Activated T-helper 2 cell treated with anti-CD3 and anti-CD28 coated beads, Interferon-gamma antibody, Interleukin-2, Interleukin-4, amounts not matched to agents 10 μg/mL and 5 μg/mL and 100 μg/mL, durations not matched to agents 14 hours and 24 hours and 36 hours (primary cell): ENCODE measurements at places on chromosomes 2 and 18. TPM values are rescaled to one million over a fixed set of nuclear protein-coding genes. Genes with fewer than 3 reads are reported as not detected.

GRCh38 chr2:62996534-62997186 is 54.0 kb upstream of the OTX1 start:
- no peak overlapping the region for H3K4me3 ChIP-seq
- DNase-seq, result no peak
- peaks cover 2% of the 10 kb centered on the region for H3K4me1 ChIP-seq
- H3K36me3 ChIP-seq, result no peaks in the 10 kb centered on the region
- no peak overlapping the region for H3K27ac ChIP-seq
- H3K27me3 ChIP-seq, result no peaks in the 10 kb centered on the region

- no peak for DNase-seq
- H3K4me3 ChIP-seq, result no peak overlapping the region
- no peak overlapping the region for H3K27ac ChIP-seq
- H3K4me1 ChIP-seq, result no peaks in the 10 kb centered on the region
Observed at GRCh38 chr18:8767340-8767739, 62.0 kb downstream of the MTCL1 start.

Gene CD226
- 81.5 and 85.3 TPM in 2 replicates for total RNA-seq

GRCh38 chr2:56613920-56614319 is 430.1 kb downstream of the CCDC85A start:
- no peaks in the 10 kb centered on the region for H3K4me1 ChIP-seq
- no peaks in the 10 kb centered on the region for H3K27me3 ChIP-seq
- DNase-seq, result no peak

DNA sequence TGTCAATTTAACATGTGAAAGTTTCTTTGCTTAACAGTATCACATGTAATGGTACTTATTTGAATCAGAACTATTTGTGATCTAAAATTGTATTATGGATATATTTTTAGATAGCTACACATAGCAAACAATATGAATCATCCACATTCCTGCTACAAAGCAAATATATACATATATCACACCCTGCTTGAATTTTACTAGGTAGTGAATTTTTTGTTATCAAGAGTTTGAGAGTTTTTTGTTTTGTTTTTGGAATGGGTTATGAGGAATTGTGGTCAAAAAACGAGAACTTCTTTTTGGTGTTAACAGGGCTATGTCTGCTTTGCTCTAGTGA is 635.7 kb downstream of the NRXN1 start:
- no peaks in the 10 kb centered on the region for H3K27me3 ChIP-seq
- no peak overlapping the region for H3K27ac ChIP-seq
- DNase-seq, result no peak
- no peaks in the 10 kb centered on the region for H3K36me3 ChIP-seq
- no peak overlapping the region for H3K4me3 ChIP-seq

- H3K4me1 ChIP-seq, result peaks cover 75% of the 10 kb centered on the region
- DNase-seq, result no peak
- H3K27me3 ChIP-seq, result no peaks in the 10 kb centered on the region
- peak overlapping the region; percentile 96 for H3K27ac ChIP-seq
- no peak overlapping the region for H3K4me3 ChIP-seq
Observed at GRCh38 chr2:102296449-102296848, 14.9 kb upstream of the IL1RL1 start.

DNA sequence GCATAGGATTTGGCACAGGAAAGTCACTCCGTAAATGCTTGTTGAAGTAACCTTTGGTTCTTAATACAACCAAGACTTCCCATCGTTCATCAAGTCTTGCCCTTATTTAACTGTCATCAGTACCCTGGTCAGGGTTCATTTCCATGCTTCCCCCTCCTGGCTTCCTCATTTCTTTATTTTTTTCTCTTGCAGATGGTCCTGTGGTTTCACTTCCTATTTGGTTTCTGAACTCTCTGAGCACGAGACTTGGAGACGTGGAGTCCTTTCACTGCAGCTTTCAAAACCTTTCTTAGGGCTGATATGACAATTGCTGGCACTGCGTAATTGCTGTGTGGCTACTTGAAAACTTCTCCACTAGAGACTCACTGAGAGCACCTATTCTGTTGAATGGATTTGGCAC is 59.9 kb upstream of the PID1 start:
- no peak for DNase-seq
- no peaks in the 10 kb centered on the region for H3K4me1 ChIP-seq
- no peak overlapping the region for H3K27ac ChIP-seq
- H3K4me3 ChIP-seq, result no peak overlapping the region
- no peaks in the 10 kb centered on the region for H3K27me3 ChIP-seq
- no peaks in the 10 kb centered on the region for H3K36me3 ChIP-seq

Gene KIF5C
- 12.9 and 17.3 TPM in 2 replicates for total RNA-seq

GRCh38 chr2:75655861-75656260 is 9.3 kb downstream of the MRPL19 start:
- peaks cover 90% of the 10 kb centered on the region for H3K36me3 ChIP-seq
- DNase-seq, result no peak
- no peaks in the 10 kb centered on the region for H3K27me3 ChIP-seq
- H3K4me1 ChIP-seq, result peaks cover 10% of the 10 kb centered on the region

Gene SLC38A11
- not detected in 2 replicates for total RNA-seq

DNA sequence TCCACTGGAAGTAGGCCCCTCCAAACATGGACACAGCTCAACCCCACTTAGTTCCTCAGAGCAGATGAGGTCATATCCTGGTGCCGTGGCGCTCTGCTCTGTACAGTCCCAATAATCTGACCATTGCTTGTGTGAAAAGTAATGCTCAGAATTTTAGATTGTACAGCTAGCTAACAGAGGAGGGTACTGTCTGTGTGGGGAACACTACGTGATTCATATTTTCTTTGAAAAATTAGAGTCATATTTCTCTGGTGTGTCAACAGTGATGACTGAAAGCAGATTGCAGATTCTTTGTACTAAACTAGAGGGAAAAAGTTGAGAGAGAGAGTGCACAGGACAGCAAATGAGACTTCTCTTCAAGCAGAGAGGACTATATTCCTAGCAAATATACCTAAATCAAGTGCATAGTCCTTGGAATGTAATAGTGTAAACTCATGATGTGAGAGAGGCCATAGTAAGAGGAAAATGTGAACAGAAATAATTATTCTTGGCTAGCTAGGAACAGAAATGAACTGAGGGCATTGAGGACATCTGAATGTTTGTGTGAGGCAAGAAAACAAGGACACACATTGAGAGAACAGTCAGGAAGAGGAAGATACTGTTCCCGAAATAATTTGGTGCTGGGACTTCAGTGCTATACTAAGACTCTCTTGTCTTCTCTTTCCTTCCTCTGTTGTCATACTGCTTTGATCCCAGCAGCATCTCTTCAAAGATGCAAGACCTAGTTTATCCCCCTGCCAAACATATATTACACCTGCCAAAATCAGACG is 157.0 kb upstream of the RND3 start:
- no peak for DNase-seq
- no peaks in the 10 kb centered on the region for H3K27me3 ChIP-seq
- no peaks in the 10 kb centered on the region for H3K36me3 ChIP-seq
- H3K4me1 ChIP-seq, result no peaks in the 10 kb centered on the region

Gene SLC4A5
- total RNA-seq, result 1.2 and 1.8 TPM in 2 replicates

Gene CGREF1
- total RNA-seq, result 8.1 and 9.0 TPM in 2 replicates

Gene UPP2
- total RNA-seq, result not detected in 2 replicates

DNA sequence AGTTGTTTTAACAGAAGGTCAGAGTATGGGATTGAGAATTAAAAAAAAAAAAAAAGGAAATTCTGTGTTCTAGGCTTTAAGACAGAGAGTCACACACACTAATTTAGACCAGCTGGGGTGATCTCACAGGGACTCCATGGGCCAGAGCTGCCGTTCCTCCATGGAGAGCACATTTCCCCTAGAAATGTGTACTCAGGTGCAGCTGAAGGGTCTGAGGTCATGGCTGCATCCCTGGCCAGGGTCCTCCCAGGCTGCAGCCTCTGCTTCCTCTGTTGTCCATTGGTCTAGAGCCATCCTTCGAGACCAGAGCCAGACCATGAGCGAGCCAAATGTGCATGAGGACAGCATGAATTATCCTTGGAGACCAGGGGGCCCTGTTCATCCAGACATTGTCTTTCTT is 190.1 kb upstream of the TNP1 start:
- no peaks in the 10 kb centered on the region for H3K4me1 ChIP-seq
- no peak overlapping the region for H3K4me3 ChIP-seq
- no peak overlapping the region for H3K27ac ChIP-seq
- H3K36me3 ChIP-seq, result no peaks in the 10 kb centered on the region

GRCh38 chr18:21479721-21480120 is 120.8 kb downstream of the ESCO1 start:
- no peak overlapping the region for H3K27ac ChIP-seq
- no peaks in the 10 kb centered on the region for H3K27me3 ChIP-seq

GRCh38 chr2:217863883-217864282 is 138.9 kb downstream of the TNS1 start:
- H3K27me3 ChIP-seq, result peaks cover 1% of the 10 kb centered on the region
- no peak overlapping the region for H3K4me3 ChIP-seq
- H3K27ac ChIP-seq, result no peak overlapping the region
- no peaks in the 10 kb centered on the region for H3K36me3 ChIP-seq
- H3K4me1 ChIP-seq, result no peaks in the 10 kb centered on the region

Gene TSHZ1
- total RNA-seq, result 11.5 and 12.0 TPM in 2 replicates

GRCh38 chr2:26299471-26300101 is 46.4 kb upstream of the SELENOI start:
- DNase-seq, result no peak
- no peaks in the 10 kb centered on the region for H3K4me1 ChIP-seq
- no peak overlapping the region for H3K27ac ChIP-seq

Gene LYG2
- not detected in 2 replicates for total RNA-seq

GRCh38 chr2:72037261-72037666 is 110.4 kb downstream of the CYP26B1 start:
- H3K27ac ChIP-seq, result no peak overlapping the region
- H3K27me3 ChIP-seq, result no peaks in the 10 kb centered on the region
- H3K36me3 ChIP-seq, result no peaks in the 10 kb centered on the region

- H3K27ac ChIP-seq, result no peak overlapping the region
- H3K4me3 ChIP-seq, result no peak overlapping the region
- H3K36me3 ChIP-seq, result no peaks in the 10 kb centered on the region
- H3K27me3 ChIP-seq, result peaks cover 10% of the 10 kb centered on the region
- DNase-seq, result no peak
Observed at GRCh38 chr2:151872463-151872862, 44.2 kb upstream of the ARL5A start.

- H3K27ac ChIP-seq, result peak overlapping the region; percentile 77
- peaks cover 25% of the 10 kb centered on the region for H3K36me3 ChIP-seq
- no peaks in the 10 kb centered on the region for H3K27me3 ChIP-seq
Observed at GRCh38 chr18:59907172-59907571, 7.4 kb downstream of the PMAIP1 start.

Gene MARS2
- 16.8 and 17.2 TPM in 2 replicates for total RNA-seq

DNA sequence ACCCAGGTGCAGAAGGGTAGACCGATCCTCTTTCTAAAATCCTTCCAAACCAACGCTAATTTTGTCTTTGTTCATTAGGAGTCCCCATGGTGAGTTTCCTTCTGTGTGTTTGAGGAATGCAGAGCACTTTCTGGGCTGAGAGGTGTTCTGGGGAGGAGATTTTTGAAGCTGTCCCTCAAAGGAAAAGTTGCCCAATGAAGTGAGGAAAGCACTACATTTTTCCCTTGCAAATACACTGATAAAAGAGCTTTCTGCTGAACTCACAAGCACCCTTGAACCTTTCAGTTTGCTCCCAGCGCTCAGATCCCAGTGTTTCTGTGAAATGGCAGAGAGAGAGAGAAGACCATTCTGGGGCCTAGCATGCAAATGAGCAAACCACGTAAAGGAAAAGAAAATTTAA is 299.6 kb upstream of the FANCL start:
- no peak overlapping the region for H3K27ac ChIP-seq
- no peak overlapping the region for H3K4me3 ChIP-seq
- no peaks in the 10 kb centered on the region for H3K36me3 ChIP-seq
- no peaks in the 10 kb centered on the region for H3K4me1 ChIP-seq
